ENCODE measurements at places on chromosomes 16 and 17.

- no peak for DNase-seq
These were observed 27.0 kb downstream of the PIGL start for GRCh38 chr17:16243801-16244567.

DNA sequence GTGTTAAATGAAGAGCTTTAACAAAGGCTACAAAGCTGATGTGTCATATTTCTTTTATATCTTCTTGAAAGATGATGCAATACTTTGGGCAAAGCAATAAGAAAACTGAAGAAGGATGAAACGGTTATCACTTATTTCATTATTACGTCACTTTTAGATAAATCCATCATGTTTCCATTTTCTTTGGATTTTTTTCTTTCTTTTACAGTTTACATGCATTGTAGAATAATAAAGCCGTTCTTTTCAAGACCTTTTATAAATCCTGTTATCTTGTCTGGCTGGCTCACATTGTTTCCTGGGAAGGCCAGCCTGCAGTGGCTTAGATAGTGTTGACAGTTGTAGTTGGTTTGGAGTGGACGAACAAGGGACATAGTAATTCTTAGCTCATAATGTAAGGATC is 28.9 kb downstream of the TANC2 start:
- DNase-seq, result no peak

DNA sequence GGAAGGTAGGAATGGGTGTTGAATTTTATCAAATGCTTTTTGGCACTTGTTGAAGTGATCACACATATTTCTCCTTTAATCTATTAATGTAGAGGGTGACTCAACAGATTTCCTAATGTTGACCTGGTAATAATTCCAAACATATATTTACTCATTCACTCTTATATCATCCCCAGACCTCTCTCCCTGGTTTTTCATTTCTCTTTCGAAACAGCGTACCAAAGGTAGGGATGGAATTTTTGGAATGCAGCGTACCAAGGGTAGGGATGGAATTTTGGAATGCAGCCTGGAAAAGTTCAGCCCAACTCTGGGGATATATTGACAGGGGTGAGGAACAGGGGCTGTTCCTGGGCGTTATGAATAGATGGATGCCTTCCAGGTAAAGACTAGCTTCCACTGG is 7.3 kb downstream of the KIF18B start:
- DNase-seq, result no peak

DNA sequence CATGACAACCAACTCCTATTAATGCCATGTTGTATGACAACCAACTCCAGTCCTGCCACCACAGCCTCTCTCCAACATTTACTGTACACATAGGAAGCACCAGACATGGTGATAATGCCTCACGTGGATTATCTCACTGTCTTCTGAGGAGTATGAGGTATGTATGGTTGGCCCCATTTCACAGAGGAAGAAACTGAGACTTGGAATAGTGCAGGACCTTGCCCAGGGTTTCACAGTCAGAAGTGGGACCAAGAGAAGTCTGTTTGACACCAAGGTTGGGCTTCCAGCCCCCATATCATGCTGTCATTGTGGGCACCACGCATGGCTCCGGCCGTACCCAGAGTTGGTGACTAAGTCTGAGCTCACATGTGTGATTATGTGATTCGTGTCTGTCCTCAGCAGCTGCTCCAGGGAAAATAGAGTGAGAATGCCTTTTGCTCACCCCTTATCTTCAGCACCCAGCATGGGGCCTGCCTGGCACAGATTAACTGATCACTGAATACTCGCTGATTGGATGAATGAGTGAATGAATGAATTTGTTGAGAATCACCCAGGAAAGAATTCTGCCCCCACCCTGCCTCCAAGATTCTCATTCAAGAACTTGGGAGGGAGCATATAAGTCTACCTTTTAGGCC is 204.1 kb upstream of the NLRP1 start:
- DNase-seq, result no peak

DNA sequence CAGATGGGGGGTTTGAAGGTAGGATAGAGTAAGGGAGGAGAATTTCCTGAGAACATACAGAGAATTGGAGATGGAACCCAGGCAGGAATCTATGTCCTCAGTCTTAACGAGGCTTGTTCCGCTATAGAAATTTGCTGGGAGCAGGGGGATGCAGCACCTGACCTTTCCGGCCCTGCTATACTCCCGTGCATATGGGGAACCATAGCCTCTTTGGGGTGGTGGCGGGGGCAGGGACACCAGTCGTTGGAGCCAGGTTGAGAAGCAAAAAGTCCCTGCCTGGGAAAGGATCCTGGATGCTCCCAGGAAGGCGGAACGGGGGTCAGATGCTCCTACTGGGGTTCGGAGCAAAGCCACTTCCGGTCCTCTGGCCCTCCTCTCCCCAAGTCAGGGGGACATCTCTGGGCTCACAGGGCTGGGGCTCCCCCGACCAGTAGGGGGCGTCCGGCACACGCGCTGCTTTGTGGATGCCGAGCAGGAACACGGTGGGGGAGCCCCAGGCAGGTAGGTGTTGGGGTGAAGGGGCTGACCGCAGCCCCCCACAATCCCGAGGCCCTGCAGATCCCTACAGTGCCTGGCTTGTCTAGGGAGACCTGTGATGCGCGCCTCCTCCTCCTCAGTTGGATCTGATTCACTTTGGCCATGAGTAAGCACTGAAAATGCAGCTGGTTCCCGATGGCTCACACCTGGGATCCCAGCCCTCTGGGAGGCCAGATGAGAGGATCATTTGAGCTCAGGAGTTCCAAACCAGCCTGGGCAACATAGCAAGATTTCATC is 15.5 kb upstream of the TFAP4 start:
- DNase-seq, result peak; percentile 81

Data from stimulated activated CD8-positive, alpha-beta memory T cell treated with anti-CD3 and anti-CD28 coated beads, Interleukin-4, amount 100 ng/mL, for 1 hour (primary cell).